ENCODE measurements at places on chromosomes 2 and 18.

DNA sequence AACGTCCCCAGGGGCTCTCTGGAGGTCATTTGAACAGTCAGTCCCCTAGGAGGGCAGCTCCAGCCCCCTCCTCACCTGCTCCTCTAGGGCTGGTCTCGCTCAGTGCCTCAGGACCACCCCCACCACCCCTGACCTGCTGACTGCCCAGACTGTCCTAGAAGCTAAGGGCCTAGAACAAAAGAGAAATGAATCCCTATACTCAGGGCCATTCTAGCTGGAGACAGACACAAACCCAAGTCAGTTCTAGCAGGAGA lies 83.0 kb downstream of the HS1BP3 start:
- no peak for DNase-seq

DNA sequence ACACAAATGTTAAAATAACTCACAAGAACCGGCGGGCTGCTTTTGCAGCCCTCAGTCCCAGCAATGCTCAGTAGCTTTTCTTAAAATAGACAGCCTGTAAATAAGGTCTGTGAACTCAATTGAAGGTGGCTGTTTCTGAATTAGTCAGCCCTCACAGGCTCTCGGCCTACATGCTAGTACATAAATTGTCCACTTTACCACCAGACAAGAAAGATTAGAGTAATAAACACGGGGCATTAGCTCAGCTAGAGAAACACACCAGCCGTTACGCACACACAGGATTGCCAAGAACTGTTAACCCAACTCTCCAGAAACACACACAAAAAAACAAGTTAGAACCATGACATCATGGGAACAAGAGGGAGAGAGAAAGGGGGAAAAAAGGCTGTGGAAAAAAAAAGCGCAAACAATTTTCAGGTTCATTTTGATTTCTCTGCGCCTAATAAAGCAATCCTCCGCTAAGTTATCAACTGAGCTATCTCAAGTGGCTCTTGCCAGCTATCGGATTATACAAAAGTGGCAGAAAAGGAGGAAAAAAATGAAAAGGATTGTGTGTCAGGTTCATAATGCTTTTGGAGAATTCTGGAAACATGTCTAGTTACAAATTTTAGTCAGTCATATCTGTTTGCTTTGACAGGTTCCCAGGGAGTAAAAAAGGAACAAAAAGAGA lies 89.1 kb downstream of the ZEB2 start:
- DNase-seq, result no peak

DNA sequence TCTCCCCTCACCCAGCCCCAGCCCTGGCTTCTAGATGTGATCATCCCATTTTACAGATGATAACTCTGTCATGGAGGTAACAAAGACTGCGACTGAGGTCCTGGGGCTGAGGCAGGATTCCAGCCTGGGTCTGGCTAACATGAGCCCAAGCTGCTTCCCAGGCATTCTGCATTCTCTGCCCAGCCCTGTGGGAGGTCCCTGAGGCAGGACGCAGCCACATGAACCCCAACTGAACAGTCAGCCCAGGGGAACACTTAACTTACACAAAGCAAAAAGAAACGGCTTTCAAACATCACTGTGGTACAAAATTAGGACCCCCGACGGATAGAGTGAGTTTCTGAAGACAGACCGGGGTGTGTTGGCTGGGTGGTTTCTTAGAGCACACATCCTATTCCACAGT lies 135.3 kb downstream of the ACKR3 start:
- no peak for DNase-seq

- no peak for DNase-seq
Observed at GRCh38 chr2:44772669-44773378, 168.7 kb upstream of the SIX3 start.

DNA sequence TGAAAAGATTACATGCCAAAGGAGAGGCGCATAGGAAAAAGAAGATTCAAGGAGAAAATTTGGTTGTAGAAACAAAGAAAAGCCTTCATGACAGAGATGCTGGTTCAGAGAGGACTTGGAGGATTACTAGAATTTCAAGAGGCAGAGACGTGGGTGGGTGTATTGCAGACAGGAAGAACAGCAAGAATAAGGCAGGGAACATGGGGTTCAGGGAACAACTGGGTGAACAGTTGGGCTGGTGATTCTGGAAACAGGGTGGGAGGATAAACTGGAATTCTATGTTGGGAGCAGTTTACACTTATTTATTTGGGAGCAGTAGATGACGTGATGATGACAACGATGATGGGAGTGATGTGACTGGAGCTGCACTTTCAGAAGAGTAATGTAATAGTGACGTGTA lies 18.4 kb upstream of the GMCL1 start:
- no peak for DNase-seq

DNA sequence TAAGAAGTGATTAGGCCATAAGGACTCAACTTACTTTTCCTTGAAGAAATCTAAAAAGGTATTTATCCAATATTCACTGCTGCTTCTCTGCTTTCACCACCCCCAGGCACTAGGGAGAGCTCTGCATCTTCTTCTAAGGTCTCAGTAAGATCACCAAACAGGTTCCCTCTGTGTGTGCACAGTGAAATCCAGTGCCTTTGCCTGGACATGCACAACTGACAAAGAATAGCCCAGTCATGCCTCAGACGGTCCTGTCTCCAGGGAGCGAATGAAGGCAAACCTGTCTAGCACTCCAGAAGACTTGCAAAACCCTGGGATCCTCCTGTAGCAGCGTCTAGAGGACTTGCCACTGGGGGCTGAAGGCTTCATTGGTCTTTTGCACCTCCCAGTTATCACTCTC lies 344.5 kb upstream of the LRATD1 start:
- DNase-seq, result no peak

- DNase-seq, result no peak
Observed at GRCh38 chr18:45571714-45572113, 43.6 kb upstream of the SLC14A2 start.

GRCh38 chr2:24871852-24872333 lies 48.1 kb downstream of the ADCY3 start:
- DNase-seq, result no peak

- DNase-seq, result no peak
Observed at GRCh38 chr2:138335036-138335435, 166.5 kb upstream of the SPOPL start.

- no peak for DNase-seq
Observed at GRCh38 chr2:222410534-222410933, 13.8 kb upstream of the SGPP2 start.

GRCh38 chr2:25955036-25955435 lies 27.3 kb downstream of the KIF3C start:
- no peak for DNase-seq

DNA sequence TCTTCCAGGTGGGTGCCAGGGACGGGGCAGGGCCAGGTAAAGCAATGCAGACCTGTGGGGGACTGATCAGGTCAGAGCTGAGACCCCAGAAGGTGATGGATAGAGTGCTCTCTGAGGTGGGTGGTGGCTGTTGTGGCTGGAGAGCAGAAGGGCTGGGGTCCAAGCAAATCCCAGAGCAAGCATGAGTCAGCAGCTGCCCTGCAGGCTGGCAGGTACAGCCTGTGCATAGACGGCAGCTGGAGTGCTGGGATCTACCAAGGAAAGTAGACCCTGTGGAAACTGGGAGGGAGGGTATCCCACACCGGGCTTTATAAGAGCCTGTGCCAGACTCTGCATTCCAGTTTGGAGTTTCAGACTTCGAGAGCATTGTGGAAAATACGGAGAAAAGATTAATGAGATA lies 663 bp downstream of the TRIM54 start:
- no peak for DNase-seq

- no peak for DNase-seq
Observed at GRCh38 chr2:10331702-10332401, 29.1 kb downstream of the HPCAL1 start.

DNA sequence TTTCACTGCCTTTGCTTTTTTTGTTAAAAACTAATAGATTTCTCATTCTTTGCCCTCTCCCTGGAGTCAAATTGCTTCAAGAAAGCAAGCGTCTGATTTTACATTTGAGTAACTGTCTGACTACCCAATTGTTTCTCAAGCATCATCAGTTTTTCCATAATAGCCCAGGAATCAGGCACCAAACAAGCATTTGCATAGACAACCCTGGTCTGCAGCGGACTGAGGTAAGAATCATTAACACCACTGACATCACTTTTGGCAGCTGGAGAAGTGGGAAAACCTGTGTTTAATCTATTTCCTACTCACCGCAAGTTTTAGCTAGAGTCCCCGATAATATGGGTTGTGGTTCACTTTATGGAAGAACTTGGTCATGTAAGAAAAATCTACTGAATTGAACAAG lies 55.7 kb downstream of the IRS1 start:
- DNase-seq, result no peak

GRCh38 chr18:59954755-59955156 lies 55.0 kb downstream of the PMAIP1 start:
- no peak for DNase-seq

DNA sequence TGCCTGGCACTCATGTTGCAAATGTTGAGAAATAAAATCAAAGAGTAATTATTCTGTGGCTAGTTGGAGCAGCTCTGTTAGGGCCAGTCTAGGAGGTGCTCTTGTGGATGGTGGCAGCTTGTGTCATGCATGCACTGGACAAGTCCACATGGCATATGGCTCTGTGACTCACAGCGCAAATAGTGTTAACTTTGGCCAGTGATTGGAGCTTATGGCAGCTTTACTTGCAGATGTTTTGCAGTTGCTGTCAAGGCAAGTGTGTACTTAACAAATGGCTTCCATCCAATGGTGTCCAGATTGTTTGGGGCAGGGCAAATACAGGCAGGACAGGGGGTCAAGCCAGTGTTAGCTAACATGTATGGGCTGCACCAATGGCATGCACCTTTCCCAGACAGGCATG lies 26.1 kb upstream of the TMX3 start:
- DNase-seq, result no peak

DNA sequence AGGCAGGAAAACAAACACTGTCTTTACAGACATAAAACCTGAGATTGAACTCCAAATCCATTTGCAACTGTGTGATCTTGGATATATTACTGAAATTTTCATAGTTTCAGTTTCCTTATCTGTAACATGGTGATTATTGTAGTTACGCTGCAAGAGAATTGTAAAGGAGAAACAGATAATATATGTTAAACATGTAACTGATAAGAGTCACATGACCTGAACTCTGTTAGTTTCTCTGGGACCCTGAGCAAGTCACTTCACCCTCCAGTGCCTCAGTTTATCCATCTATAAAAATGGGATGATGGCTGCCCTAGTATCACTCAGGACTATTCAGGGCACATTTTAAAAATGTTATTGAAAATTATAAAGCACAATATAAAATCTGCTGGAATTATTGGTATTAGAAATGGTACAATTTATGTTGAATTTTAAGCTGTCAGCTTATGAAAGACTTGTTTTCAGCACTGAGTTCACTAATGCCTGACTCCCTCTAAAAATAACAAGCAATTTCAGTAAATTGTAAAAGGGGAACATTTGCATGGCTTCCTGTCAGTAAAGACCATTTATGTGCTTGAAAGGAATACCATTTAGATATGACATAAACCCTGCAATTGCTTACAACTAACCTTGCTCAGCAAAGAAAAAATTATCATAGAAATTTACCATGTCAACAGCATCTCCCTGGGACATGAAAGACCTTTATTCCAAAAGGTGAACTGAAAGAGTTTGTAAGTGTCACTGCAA lies 393.5 kb downstream of the RAD51AP2 start:
- no peak for DNase-seq

DNA sequence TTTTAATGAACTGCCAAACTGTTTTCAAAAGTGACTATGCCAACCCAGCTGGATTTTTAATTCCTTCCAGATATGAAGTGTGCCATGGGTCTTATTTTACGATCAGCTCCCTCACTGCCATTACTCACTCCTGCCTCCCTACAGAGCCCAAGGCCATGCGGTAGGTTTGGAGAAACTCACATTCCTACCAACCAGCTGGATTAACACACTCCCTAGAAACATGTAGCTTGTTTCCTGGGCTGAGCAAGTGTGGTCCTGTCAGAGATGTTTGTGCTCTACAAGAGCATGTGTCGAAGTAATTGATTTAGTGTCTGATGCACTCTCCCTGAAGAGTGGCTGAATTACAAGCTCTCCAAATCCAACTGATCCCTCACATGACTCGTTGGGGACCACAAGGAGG lies 82.5 kb downstream of the SPP2 start:
- no peak for DNase-seq

GRCh38 chr2:157572725-157573124 lies 55.9 kb downstream of the ACVR1C start:
- no peak for DNase-seq

GRCh38 chr2:214011676-214012075 lies 399.2 kb upstream of the VWC2L start:
- DNase-seq, result no peak

GRCh38 chr2:232497348-232497747 lies 9.7 kb upstream of the ECEL1 start:
- DNase-seq, result no peak

DNA sequence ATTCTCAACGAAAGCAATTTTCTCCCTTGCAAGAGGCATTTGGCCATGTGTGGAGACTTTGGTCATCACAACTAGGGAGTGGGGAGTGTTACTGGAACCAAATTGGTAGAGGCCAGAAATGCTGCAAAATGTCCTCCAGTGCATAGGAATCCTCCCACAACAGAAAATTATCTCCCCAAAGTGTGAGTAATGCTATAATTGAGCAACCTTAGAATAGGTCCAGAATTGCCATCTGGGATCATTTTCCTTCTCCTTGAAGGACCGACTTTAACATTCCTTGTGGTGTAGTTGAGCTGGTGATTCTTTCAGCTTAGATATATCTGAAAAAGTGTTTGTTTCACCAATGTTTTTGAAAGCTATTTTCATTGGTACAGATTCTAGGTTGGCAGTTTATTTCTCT lies 111.2 kb upstream of the SMIM21 start:
- DNase-seq, result no peak

DNA sequence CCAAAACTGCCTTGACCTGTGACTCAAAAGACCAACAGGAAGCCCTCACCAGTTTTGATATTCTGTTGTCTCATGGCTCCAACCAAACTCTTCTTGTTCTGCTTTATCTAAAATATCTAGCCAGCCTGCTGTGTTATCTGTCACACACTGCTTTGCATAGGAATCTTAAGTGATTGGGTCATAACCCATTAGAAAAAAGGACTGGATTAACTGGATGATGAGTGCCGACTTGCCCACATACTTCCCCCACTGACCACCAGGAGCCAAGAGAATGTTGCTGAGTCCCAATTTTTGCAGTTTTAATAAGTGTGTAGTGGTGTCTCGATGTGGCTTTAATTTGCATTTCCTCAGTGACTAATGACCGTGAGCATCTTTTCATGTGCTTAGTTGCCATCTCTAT lies 6.5 kb downstream of the MOGAT1 start:
- no peak for DNase-seq

DNA sequence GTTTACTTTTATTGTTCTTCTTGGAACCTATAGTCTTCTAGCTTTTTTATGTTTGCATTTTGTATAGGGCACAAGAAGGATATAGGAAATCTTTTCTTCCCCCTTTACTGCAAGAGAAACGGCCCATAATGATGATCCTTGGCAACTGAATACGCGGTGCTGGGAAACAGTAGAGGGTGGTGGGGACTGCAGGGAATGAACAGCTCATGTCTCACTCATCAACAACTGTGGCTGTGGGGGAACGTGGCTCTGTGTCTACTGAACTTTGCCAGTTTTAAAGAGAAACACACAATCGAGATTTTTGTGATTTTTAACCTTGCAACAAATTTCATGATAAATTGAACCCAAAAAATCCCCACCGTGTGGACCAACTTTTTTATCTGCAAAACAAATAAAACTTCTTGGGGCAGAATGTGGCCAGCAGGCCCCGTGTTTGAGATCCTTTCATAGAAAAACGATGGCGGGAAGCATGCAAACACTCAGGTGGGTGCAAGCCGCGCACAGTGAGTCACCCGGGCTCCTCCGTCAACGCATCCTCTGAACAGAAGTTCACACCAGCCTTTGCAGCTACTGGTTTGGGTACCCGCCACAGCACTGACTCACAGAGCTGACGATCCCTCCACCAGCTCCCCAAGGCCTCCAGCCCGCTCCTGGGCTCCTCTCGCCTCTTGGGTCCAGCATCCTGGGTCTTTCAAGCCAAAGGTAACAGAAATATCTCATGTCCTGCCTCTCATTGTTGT lies 149.3 kb downstream of the COL6A3 start:
- DNase-seq, result no peak
